NCI-H1417 (cell line): ENCODE measurements at places on chromosomes 6 and 20.

DNA sequence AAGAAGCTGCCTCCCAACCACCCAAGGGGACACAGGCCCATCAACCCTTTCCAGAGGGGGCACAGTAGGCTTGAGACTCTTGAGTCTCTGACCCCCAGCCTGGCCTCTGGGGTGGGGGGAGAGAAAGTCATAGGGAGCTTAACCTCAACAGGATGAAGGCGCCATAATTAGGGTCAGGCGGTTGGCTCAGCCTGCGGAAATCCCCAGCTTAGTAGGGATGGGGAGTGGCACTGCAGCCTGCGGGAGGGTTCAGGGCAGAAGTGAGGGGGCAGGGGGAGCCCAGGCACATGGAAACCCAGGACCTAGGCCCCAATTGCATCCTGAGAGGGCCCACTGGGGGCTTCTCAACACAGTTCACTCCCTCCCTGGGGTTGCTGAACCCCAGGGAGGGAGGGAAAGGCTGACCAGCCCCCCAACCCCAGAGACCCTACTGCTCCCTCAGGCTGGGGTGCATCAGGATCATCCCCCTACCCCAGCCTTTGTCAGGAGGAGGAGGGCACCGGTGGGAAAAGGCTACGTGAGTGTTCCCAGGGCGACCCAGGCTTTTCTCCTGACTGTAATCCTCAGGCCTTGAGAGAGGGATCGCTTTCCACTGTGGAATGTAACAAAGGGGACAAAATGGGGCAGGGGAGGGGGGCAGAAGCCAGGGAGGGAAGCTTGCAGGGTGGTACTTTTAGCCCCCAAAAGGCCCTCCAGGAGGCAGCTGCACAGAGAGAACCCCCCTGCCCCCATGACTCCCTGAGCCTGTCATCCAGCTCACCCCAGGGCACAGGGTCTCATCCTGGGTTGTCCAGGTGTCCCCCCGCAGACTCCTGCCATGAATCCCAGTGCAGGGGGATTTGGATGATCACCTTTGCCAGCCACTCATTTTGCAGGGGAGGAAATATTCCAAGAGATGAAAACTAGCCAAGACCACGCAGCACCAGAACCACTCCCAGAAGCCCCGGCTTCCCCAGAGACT, 46.4 kb downstream of the MRPL14 start:
- peak; percentile 1 for DNase-seq

GRCh38 chr6:46787871-46788540, 5.2 kb upstream of the MEP1A start:
- no peak for DNase-seq

DNA sequence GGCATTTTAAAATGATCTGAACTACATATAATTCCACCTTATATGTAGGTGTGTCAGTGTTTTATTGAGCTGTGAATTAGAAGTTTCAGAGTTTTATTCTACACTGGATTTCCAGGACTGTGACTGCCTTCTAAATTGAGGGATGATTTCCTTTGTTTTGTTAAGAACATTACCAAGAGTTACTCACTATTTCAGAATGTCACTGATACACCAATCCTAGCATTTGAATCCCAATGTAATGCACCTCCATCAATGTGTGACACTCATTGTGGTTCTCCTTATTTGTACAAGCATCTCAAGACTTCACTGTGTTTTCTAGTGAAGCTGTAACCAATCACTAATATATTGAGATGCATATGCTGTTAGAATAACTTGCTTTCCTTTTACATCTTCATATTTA, 86.8 kb downstream of the PLCB1 start:
- no peak for DNase-seq

- DNase-seq = no peak
Measured at GRCh38 chr6:95848717-95849116, 167.1 kb upstream of the FUT9 start.

DNA sequence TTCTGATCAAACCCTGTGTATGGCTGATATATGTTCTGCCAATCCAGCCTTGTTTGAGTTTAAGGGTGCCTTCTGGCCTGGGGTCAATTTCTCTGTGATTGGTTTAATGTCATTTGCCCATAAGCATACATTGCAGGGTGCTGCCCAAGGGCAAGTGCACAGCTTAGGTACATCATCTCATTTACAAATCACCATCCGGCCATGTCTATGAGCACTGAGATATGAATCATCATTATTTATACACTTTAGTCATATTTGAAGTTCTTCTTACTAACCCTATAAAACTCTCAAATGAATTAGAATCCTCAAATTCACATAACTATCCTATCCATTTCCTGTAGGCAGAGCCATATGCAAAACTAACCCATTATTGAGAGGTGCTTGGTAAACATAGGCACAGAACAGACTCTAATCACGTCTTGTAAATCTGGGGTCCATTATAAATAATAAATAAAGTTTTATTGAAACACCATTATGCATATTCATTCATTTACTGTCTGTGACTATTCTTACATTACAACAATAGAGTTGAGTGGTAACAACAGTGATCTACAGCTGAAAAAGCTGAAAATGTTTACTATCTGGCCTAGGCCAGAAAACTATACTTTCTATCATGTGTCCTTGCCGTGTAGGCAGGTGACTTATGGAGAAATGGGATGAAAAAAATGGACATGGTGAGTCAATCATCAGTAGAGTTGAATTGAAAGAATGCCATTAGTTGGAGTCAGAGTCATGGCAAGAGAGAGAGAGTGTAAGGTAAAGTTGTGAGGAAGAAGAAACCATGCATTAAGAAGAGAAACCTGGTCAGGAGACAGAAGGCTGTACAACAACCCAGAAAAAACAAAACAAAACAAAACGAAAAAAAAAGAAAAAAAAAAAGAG, 25.0 kb downstream of the KCNQ5 start:
- no peak for DNase-seq

DNA sequence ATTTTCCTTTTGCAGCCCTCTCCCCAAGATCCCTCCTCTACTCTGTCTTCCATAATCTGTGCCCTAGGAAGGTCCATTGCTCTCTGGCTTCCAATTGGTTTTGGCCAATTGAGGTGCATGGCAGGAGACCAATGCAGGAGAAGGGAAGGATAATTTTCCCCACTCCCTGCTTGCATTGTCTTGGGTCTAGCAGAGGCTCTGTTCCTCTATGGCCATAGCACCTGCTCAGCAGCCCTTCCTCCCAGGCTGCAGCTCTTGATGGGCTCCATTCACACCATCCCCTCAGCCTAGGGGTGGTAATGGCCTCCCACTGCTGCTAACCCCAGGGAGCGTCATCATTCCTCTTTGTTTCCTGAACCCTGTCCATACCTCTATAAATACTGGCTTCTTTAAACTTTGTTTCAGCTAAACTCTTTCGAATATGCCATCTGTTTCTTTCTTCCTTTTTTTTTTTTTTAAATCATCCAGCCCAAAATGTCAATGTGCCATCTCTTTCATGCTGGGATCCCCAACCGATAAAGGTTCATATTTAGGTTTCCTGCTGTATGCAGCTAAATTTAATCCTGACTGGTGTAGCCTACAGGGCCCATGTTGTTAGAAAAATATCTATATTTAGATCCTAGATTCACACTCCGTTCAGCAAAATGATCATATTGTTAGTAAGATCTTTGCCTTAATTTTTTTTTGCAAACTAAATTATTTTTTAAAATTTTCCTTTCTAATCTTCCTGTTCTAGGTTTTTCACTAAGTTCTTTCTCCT, 63.8 kb downstream of the HECA start:
- DNase-seq = peak; percentile 4

- no peak for DNase-seq
Measured at GRCh38 chr6:113558966-113559365, 298.2 kb upstream of the MARCKS start.

DNA sequence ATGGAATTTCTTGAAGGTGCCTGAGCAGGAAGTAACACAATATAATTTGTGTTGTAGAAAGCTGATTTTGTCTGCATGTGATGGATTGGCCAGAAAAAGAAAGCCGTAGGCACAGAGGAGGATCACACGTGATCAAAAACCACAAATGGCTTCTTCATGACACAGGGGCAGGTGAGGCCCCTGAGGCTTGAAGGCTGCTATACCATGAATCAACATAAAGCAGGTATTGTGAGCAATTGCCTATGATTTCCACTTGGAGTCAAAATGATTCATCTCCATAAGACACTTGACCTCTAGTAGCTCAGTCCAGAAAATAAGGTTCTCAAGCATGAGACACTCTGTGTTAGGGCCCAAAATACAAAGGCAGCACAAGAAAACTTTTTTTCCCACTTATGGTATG, 42.4 kb upstream of the EYA4 start:
- DNase-seq = no peak

DNA sequence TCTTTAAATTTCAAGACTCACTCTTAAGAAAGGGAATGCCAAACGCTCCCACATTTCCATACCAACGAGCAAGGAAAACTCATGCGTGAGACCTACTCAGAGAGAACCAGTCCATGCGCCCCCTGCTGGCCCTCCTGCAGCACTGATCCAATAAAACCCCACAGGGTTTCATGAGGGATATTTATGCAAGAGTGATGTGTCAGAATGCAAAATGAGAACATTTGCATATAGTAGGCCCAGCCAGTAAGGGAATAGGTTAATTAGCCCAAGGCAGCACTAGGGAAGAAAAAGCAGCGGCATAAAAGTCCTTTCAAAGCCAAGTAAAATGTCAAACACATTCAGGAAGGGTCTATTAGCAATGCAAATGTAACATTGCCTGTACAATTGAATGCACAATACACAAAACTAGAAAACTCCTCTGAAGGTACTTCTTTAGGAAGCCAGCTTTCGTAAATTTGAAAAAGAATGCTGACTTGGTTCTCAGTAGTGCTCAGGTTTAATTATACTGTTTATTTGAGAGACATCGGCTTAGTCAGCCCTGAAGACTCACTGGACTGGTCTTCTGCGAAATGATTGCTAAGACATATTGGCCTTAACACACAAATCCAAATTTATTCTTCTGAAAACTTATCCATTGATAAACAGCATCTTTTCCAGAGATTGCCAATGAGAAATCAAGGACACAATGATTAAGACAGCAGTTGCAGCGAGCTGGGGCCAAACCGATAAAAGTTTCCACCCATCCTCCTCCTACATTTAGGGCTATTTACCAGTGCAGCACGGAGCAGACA, 93.2 kb downstream of the GMPR start:
- DNase-seq = peak; percentile 75

- no peak for DNase-seq
Measured at GRCh38 chr6:123629258-123629941, 7.3 kb downstream of the TRDN start.

GRCh38 chr6:3285732-3286131, 27.0 kb downstream of the PSMG4 start:
- no peak for DNase-seq

GRCh38 chr6:116105247-116105646, 4.6 kb downstream of the NT5DC1 start:
- no peak for DNase-seq

GRCh38 chr6:117494694-117495318, 12.3 kb downstream of the DCBLD1 start:
- no peak for DNase-seq

DNA sequence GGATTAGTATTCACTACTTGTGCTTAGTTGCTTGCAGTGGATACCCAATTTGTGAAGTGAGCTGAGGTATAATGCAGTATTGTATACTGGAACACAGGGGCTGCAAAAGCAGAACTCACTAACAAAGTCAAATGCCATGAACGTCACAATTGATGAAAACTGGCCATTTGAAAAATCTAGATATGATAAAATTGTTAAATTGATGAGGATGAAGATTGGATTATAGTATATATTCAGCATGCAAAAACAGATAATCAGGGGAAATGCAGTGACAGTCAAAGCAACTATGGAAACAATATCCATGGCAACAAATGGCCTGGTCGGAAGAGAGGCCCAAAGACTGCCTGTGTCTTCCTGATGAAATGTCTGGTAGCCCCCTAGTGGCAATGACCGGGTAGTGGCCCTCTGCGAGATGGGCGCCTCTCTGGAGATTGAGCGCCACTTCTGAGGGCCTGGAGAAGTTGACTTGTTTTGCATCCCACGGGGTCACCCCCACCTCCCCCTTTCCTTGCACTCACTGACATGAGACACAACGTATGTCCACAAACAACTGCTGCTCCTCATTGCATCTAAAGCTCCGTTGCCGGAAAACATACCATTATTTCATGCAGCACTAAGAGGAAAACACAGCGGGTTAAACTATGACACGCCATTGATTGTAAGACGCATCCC, 43.6 kb downstream of the C6orf15 start:
- peak; percentile 72 for DNase-seq

- DNase-seq = no peak
Measured at GRCh38 chr20:57922083-57922482, 212.3 kb upstream of the PMEPA1 start.

GRCh38 chr6:7214468-7214867, 98.5 kb downstream of the SSR1 start:
- DNase-seq = no peak

GRCh38 chr6:38501931-38502330, 137.8 kb downstream of the BTBD9 start:
- peak; percentile 64 for DNase-seq

DNA sequence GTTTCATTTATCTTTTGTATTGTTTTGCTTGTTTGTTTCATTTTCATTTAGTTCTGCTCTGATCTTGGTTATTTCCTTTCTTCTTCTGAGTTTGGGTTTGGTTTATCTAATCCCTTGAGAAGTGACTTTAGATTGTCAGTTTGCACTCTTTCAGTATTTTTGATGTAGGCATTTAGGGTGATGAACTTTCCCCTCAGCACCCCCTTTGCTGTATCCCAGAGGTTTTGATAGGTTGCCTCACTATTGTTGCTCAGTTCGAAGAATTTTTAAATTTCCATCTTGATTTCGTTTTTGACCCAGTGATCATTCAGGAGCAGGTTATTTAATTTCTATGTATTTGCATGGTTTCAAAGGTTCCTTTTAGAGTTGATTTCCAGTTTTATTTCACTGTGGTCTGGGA, 119.6 kb upstream of the SSTR4 start:
- DNase-seq = no peak

DNA sequence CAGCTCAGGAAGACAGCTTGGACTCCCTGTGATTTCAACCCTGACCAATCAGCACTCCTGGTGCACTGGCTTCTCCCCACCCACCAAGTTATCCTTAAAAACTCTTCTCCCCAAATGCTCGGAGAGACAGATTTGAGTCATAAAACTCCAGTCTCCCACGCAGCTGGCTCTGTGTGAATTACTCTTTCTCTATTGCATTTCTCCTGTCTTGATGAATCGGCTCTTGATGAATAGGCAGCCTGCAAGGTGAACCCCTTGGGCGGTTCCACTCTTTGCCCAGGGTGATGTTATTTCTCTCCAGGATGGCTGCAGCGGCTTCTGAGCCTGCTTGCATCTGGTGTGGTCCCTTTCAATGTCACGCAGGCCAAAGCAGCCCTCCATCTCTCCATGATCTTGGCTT, 12.4 kb downstream of the SLC52A3 start:
- no peak for DNase-seq

DNA sequence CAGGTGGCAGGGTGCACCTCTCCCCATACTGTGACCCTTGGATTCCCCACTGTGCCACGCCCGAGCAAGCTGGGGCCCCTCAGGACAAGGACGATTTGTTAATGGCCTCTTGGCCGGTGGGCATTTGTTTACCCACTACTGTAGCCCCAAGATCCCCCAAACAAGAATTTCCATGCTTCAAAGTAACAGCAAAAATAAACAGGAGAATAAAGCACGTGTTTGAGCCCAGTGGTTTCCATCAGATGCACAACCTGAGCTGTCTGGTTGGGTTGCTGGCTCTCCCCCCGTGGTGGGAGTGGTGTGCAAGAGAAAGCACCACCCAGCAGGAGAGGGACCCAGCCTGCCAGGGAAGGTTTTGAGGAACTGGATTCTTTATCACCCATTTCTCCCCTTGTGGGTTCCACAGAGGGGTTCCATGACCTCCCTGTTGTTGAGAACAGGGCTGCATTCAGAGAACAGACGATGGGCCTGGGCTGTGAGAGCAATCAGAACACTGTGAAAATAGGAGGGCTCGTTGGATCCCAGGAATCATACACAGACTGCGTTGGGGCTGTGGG, 4.8 kb downstream of the CD93 start:
- DNase-seq = no peak

- DNase-seq = no peak
Measured at GRCh38 chr20:47501116-47501481, 588 bp upstream of the NCOA3 start.
